ENCODE measurements at places on chromosomes 12 and 14.

- no peak for DNase-seq
These were observed 71.6 kb downstream of the NT5DC3 start for GRCh38 chr12:103769240-103769945.

GRCh38 chr12:115617391-115617790 is 660.1 kb downstream of the MED13L start:
- DNase-seq: no peak

- DNase-seq: no peak
These were observed 14.8 kb downstream of the RIMKLB start for GRCh38 chr12:8712572-8712971.

GRCh38 chr12:64323476-64324225 is 66.9 kb downstream of the C12orf56 start:
- no peak for DNase-seq

DNA sequence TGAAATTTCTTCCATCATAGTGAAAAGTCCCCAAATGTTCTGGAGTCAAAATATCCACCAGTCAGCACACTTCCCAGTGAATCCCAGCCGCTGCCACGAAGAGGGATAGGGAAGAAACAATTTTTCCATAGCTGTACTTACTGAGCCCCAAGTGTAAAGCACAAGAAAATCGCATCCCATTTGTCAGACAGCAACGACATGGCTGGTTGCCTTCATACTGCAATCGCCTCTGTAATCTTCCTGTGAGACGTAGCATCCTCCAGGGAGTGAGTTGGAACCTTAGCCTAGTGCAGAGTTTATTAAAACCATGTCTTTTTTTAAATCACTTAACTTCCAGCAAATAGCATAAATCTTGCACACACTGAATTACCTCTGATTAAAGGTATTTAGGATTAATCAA is 56.8 kb downstream of the GNG2 start:
- DNase-seq: no peak
